IMR-90 (cell line): ENCODE measurements at places on chromosomes 5 and 9.

- H3K4me3 ChIP-seq, result peak overlapping the region; percentile 58
- no peaks in the 10 kb centered on the region for H3K36me3 ChIP-seq
- no peak overlapping the region; the same call in 1 of the 2 replicates for H3K27ac ChIP-seq
- H3K27me3 ChIP-seq, result no peaks in the 10 kb centered on the region
- peaks cover 5% of the 10 kb centered on the region for H3K4me1 ChIP-seq
These were observed 24.0 kb downstream of the HNRNPK start for GRCh38 chr9:83956086-83956435.

GRCh38 chr5:162107591-162107990 is 40.0 kb downstream of the GABRG2 start:
- no peaks in the 10 kb centered on the region for H3K36me3 ChIP-seq
- DNase-seq, result no peak
- H3K4me3 ChIP-seq, result no peak overlapping the region
- no peaks in the 10 kb centered on the region for H3K4me1 ChIP-seq
- H3K27me3 ChIP-seq, result no peaks in the 10 kb centered on the region

DNA sequence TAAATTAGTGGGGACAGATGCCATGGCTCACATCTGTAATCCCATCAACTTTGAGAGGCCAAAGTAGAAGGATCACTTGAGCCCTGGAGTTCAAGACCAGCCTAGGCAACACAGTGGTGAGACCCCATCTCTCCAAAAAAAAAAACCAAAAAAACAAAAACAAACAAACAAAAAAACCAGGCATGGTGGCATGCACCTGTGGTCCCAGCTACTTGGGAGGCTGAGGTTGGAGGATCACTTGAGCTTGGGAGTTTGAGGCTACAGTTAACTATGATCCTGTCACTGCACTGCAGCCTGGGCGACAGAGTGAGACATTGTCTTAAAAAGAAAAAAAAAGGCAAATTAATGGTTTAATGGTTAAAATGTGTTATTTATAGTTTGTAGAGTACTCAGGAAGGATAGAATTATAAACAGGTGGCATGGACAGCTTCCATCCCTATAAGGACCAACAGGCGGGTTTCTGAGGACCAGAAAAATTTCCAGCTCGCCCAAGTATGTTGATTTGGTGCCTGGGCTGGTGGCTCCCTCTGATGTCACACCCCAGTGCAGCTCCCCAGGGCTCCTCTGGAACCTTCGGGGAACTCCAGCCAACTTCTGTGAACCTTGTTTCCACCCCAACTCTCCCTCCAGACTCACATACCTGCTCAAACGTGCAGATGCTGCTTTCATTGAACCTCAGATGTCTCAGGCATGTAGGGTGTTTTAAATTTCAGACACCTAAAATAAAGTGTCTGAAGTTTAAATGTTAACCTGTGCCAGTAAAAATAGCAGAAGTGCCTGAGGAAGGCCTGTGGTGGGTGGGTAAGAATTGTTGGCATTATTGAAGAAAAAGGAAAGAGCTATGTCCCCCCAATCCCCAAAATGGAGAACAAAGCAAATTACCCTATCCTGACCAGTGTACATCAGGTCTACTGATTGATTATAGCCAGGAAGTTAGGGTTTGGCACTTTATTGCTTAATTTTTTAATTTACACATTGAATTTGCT is 69.0 kb downstream of the TRIO start:
- peaks cover 7% of the 10 kb centered on the region; the same call in 1 of the 2 replicates for H3K36me3 ChIP-seq
- H3K27ac ChIP-seq, result peak overlapping the region; percentile 43; the same call in 1 of the 2 replicates
- H3K4me1 ChIP-seq, result peaks cover 45% of the 10 kb centered on the region
- H3K4me3 ChIP-seq, result no peak overlapping the region

DNA sequence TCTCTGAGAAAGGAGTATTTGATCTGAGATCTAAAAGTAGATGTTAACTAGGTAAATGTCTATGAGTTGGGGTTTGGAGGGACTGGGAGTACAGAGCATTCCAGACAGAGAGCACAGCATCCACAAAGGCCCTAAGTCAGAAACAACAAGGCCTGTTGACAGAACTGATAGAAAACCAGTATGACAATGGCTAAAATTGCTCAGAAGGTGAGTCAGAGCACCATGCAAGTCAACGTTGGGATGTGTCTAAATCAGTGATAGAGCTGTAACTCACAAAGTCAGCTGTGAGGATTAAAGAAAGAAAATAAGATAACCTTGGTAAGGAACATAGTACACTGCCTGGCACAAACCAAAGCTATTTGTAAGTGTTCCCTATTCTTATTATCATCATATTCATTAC is 124.0 kb downstream of the CETN3 start:
- DNase-seq, result no peak
- no peaks in the 10 kb centered on the region for H3K36me3 ChIP-seq
- H3K27ac ChIP-seq, result no peak overlapping the region
- H3K4me1 ChIP-seq, result no peaks in the 10 kb centered on the region
- no peaks in the 10 kb centered on the region for H3K27me3 ChIP-seq

- H3K27me3 ChIP-seq, result no peaks in the 10 kb centered on the region
- DNase-seq, result no peak
- no peaks in the 10 kb centered on the region for H3K36me3 ChIP-seq
- H3K27ac ChIP-seq, result no peak overlapping the region
These were observed 204.9 kb upstream of the NREP start for GRCh38 chr5:111961862-111962261.

GRCh38 chr5:25764733-25765132 is 1120.0 kb upstream of the CDH10 start:
- no peaks in the 10 kb centered on the region for H3K4me1 ChIP-seq
- no peaks in the 10 kb centered on the region for H3K27me3 ChIP-seq
- H3K4me3 ChIP-seq, result no peak overlapping the region
- H3K36me3 ChIP-seq, result no peaks in the 10 kb centered on the region
- no peak for DNase-seq

DNA sequence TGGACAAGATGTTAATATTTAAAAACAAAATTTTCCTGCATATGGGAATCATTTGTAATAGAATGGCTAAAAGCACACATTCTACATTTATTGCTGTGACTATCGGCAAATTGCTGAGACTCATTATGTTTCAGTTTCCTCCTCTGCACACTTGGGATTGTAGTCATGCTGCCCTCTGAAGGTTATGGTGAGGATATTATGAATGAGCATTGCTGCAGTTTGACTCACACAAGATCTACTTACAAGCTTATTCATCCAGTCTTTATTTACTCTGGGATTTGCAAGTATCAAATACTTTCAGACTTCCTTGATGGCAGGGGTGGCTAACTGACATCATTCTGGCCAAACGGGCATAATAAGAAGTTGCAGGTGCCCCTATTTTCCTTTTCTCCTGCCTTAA is 9.5 kb upstream of the NFIL3 start:
- H3K27ac ChIP-seq, result no peak overlapping the region
- no peaks in the 10 kb centered on the region for H3K27me3 ChIP-seq
- peaks cover 6% of the 10 kb centered on the region for H3K4me1 ChIP-seq
- DNase-seq, result peak; percentile 98
- H3K4me3 ChIP-seq, result no peak overlapping the region
- H3K36me3 ChIP-seq, result no peaks in the 10 kb centered on the region

DNA sequence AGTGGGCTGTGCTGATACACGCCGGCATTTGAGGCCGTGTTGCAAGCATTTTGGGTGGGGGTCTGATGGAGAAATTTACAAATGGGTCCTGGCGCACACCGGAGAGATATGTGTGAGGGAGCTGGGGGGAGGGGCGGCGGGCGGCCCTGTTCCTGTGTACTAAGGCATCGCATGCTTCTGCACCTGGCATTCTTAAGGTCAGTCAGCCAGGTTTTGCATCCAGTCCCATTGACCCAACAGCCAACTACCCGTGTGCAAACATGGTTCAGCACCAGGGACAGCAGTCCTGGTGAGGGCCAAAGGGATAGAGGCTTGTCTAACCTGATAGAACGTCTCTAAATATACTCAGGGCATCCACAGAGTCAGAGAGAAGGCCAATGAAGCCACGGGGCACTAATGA is 839 bp downstream of the GABRG2 start:
- no peak overlapping the region for H3K4me3 ChIP-seq
- no peaks in the 10 kb centered on the region for H3K4me1 ChIP-seq
- no peaks in the 10 kb centered on the region for H3K27me3 ChIP-seq

DNA sequence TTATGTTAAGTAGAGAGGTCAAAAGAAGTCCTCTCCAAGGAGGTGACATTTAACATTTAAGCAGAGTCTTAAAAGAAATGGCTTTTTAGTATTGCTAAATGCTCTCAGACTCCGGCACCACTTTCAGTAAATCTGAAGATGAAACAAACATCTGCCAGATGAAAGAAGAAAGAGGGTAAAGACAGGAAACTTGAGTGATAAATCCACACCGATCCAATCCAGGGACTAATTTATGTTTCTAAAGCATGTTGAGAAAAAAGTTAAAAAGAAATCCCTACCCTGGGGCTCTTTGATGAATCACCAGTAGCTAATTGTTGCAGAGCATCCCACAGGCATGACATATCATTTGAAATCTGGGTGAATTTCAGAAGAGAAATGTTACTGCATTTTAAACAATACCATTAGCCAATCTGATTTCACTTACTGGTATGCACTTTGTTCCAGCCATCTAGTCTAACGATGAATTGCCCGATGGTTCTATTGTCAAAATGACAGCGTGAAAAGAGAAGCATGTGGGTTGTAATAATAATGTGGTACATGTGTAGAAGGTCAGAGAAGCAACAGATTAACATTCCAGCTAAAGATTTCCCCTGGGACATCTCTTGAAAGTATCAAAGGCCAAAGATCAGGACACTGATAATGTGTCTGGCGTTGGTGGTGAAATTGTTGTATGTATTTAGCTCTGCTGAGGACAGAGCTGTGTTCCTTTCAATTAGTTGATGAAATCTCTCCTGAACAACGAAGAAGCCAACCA is 485.7 kb downstream of the CSNK1G3 start:
- no peaks in the 10 kb centered on the region for H3K36me3 ChIP-seq
- no peak overlapping the region for H3K4me3 ChIP-seq
- peaks cover 2% of the 10 kb centered on the region; the same call in 1 of the 2 replicates for H3K4me1 ChIP-seq
- no peak overlapping the region for H3K27ac ChIP-seq
- no peaks in the 10 kb centered on the region for H3K27me3 ChIP-seq

DNA sequence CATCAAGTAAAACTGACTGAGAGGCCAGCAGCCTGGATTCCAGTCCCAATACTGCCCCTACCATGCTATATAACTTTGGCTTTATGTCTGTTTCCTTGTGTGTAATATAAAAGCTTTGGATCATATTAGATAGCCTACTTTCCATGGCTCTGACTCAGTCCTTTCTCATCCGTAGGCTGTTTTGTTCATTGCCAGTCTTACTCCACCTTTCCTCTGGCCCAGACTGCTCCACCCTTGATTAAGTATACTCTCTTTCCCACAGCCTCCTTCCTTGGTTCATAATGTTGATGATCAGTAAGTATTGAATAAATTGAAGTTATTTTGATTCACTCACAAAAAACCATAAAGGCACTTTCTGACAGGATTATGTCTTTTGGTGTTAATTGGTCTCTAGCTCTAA is 1.5 kb upstream of the MRPS30 start:
- no peak overlapping the region for H3K4me3 ChIP-seq
- H3K27me3 ChIP-seq, result no peaks in the 10 kb centered on the region
- H3K27ac ChIP-seq, result no peak overlapping the region
- no peak for DNase-seq

GRCh38 chr5:162543437-162543836 is 475.9 kb downstream of the GABRG2 start:
- no peaks in the 10 kb centered on the region for H3K27me3 ChIP-seq
- DNase-seq, result no peak
- no peaks in the 10 kb centered on the region for H3K4me1 ChIP-seq
- H3K27ac ChIP-seq, result no peak overlapping the region
- no peaks in the 10 kb centered on the region for H3K36me3 ChIP-seq

DNA sequence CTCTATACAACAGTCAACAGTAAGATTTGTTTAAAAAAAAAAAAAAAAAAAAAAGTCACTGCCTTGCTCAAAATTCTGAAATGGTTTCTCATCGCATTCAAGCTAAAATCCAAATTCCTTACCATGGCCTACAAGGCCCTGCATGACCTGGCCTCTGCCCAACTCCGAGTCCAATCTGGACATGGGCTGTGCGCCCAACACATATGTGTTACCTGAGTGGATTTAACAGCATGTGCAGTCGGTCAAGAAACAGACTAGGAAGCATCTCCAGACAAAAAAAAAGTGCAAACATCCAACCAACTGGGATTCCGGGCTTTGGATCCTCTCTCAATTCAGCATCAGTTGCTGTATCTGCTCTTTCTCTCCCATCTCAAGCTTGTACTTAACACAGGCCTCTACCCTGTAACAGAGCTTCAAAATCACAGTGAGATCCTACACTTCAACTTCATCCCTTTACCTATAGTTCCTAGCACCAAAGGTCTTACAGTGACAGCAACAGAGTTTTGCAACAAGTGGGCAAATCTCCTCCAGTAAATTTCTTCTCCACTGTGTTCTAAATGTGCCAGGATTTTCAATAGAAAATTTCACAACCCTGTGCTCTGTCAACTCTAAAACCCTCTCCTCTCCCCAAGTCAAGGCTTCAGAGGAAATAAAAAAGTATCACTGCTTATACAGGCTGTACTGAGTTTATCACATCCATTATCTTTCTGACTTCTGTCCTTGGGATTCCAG is 19.6 kb downstream of the ZNF608 start:
- no peak overlapping the region for H3K27ac ChIP-seq
- no peak for DNase-seq
- no peak overlapping the region for H3K4me3 ChIP-seq
- no peaks in the 10 kb centered on the region for H3K27me3 ChIP-seq
- peaks cover 4% of the 10 kb centered on the region; the same call in 1 of the 2 replicates for H3K4me1 ChIP-seq

- no peaks in the 10 kb centered on the region for H3K27me3 ChIP-seq
- DNase-seq, result no peak
These were observed 939.1 kb upstream of the ACO1 start for GRCh38 chr9:31445357-31445756.

- no peaks in the 10 kb centered on the region for H3K4me1 ChIP-seq
- no peaks in the 10 kb centered on the region for H3K27me3 ChIP-seq
- DNase-seq, result peak; percentile 57
- H3K36me3 ChIP-seq, result no peaks in the 10 kb centered on the region
- no peak overlapping the region for H3K4me3 ChIP-seq
These were observed 158.1 kb upstream of the VCAN start for GRCh38 chr5:83313436-83313835.

- peak; percentile 22 for DNase-seq
- H3K4me1 ChIP-seq, result no peaks in the 10 kb centered on the region
- H3K27me3 ChIP-seq, result no peaks in the 10 kb centered on the region
- H3K36me3 ChIP-seq, result no peaks in the 10 kb centered on the region
- no peak overlapping the region for H3K4me3 ChIP-seq
These were observed 67.1 kb upstream of the CDK20 start for GRCh38 chr9:88041447-88041846.

GRCh38 chr9:69811351-69811868 is 9.2 kb upstream of the CFAP95 start:
- no peaks in the 10 kb centered on the region for H3K4me1 ChIP-seq
- no peaks in the 10 kb centered on the region for H3K36me3 ChIP-seq
- peaks cover 5% of the 10 kb centered on the region; the same call in 1 of the 2 replicates for H3K27me3 ChIP-seq
- H3K27ac ChIP-seq, result no peak overlapping the region
- no peak for DNase-seq
